ENCODE measurements at places on chromosomes 3 and 15.

DNA sequence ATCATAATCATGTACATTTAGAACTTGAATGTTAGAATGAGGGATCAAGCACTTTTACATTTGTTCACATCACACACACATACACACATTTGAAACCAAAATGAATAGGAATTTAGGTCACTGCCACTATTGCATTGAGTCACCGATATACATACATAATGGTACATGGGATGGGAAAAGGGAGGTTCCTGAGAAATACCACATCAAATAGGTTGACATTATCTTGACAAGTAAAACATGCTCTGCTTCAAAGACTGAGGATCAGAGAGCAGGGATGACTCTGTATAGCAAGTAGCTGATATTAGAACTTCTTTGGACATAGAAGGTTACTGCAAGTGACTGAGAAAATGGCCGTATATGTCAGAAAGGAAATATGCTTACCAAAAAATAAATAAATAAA lies 847.2 kb downstream of the PLOD2 start:
- no peak for DNase-seq

DNA sequence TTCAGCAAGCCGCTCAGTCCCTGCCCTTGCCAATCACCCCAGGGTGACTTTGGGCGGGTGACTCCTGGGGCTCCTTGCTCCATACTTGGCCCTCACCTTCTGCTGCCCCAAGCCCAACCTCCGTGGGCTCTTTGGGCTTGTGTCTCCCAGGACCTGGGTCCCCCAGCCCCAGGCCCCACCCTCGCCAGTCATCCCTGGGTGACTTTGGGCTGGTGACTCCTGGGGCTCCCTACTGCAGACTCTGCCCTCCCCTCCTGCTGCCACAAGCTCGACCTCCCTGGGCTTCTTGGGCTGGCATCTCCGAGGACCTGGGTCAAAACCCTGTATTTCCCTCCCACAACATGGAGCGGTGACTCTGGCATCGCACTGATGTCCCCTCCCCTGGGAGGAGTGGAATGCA lies 151.5 kb downstream of the GOLGA6L4 start:
- no peak for DNase-seq

DNA sequence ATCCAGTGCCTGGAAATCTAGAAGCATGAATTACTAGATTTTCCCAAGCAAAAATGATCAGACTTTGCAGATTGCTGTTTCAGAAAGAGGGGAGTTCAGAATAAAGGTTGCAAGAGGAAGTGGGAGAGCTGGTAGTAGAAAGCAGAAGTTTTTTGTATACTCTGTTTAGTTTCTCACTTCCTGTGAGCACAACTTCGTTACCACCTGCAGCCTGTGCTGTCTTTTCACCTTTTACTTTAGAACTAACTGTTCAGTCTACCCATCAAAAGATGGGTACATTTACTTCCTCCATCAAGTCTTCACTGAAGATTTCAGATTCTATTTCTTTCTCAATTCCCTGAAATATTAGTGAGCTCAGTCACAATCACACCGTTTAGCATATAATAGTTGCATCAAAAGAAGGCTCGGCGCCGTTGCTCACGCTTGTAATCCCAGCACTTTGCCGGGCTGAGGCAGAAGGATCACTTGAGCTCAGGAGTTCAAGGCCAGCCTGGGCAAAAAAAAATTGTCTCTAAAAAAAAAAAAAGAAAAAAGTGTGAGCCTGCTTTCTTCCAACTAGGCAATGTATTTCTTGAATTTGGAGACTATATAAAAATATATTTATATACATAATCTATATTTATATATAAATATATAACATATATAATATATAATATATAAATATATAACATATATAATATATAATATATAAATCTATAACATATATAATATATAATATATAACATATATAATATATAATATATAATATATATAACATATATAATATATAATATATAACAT lies 1.8 kb upstream of the CEP97 start:
- DNase-seq = no peak

DNA sequence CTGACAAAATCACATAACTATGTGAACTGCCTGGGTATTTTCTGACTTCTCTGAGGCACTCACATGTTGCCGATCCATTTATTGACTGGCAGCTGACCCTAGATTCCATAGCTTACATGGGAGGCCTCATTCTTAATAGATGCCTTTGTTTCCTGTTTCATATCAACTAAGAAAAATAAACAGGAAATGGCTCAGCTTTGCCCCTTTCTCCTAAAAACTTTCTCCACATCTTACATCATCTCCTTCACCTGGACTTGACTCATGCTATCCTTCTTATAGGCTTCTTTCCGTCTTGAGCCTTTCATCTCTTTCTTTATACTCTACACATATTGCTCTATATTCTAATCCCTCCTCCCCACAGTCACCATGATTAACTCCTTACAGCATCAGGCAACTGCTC lies 38.0 kb downstream of the TXNRD3 start:
- DNase-seq = no peak

DNA sequence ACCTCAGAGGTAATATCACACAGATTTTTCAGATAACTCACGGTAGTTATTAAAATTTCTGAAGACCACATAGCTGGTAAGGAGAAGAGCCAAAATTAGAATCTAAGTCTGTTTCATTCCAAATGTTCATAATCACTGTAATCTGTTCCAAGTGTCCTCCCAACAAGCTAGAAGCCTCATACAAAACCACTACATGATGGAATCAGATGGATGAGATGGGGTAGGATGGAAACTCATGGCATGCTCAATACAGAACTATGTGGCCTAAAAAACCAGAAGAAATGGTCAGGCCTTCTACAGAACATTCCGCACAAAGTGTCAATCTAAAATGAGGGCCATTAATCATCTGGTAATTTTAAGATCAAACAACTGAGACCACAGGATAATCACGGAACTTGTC lies 91.8 kb downstream of the THBS1 start:
- no peak for DNase-seq

GRCh38 chr3:186497608-186498007 lies 46.6 kb downstream of the CRYGS start:
- DNase-seq = no peak

DNA sequence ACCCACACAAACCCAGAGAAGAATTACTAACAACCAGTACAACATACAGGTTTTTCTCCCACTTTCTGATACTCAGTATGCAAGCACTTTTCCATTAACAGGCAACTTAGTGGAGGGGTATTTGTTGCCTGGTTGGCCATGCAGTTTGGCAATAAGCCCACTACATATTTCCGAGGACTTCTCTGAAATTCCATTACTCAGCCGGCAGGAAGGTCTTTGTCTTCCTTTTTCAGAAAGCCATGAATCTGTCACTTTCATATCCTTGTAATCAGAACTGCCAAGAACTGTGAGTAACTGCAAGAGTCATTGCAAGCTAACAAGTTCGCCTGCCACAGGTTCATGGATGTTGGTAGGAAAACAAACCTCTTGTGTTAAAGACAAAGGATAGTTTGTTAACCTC lies 422.3 kb upstream of the ROBO1 start:
- no peak for DNase-seq

DNA sequence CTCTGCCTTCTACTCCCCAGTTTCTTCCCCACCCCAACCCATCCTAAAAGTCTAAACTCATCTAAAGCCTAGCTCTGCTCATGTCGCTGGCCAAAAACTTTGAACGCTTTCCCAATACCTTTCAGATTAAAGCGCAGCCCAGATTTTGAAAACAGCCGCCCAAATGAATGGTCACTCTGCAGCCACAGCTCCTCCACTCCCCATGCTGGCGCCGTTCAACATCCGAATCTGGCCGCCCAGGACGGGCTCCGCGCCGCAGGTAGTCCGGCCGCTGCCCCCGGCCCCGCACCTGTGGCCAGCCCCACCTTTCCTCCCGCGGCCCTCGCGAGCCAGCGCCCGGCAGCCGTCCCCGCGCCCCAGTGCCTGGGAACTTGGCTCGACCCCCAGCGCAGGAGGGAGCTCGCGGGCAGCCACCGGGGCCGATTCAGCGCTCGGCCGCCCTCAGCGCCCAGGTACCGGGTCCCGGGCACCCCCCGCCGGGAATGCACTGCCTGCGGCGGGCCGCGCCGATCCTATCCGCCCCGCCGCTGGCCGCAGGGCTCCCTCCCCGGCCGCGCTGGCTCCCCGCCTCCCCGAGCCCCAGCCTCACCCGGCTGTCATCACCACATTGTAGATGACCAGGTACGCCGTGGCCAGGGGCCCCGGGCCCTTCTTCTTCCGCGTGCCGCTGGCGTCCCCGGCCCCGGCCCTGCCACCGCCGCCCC lies 417 bp downstream of the HACD2 start:
- no peak for DNase-seq

GRCh38 chr15:58398071-58398470 lies 33.7 kb upstream of the LIPC start:
- no peak for DNase-seq

GRCh38 chr3:114892131-114892879 lies 254.8 kb downstream of the ZBTB20 start:
- no peak for DNase-seq

- DNase-seq = no peak
These were observed 787.3 kb downstream of the EDEM1 start for GRCh38 chr3:5974630-5975322.

GRCh38 chr3:42159147-42159546 lies 68.0 kb downstream of the TRAK1 start:
- DNase-seq = no peak

Data from stimulated activated CD8-positive, alpha-beta memory T cell treated with anti-CD3 and anti-CD28 coated beads, Interleukin-4, amount 100 ng/mL, for 24 hours (primary cell).